Endodermal cell (in vitro differentiated cells): ENCODE measurements at places on chromosomes 11 and 22. TPM values are rescaled to one million over a fixed set of nuclear protein-coding genes. Genes with fewer than 3 reads are reported as not detected.

- no peak for DNase-seq
- no peaks in the 10 kb centered on the region for H3K4me1 ChIP-seq
- no peaks in the 10 kb centered on the region for H3K36me3 ChIP-seq
- no peak overlapping the region for H3K4me3 ChIP-seq
These were observed 8.0 kb upstream of the OR52J3 start for GRCh38 chr11:5038341-5038740.

- peaks cover 97% of the 10 kb centered on the region for H3K36me3 ChIP-seq
- peaks cover 2% of the 10 kb centered on the region for H3K4me1 ChIP-seq
- DNase-seq, result no peak
- no peak overlapping the region for H3K27ac ChIP-seq
- H3K4me3 ChIP-seq, result no peak overlapping the region
These were observed 57.2 kb downstream of the PPFIA1 start for GRCh38 chr11:70327717-70328116.

Gene SGSM1
- 1.9 to 3.0 TPM (median 2.1 TPM) in 3 replicates for total RNA-seq

- H3K36me3 ChIP-seq, result no peaks in the 10 kb centered on the region
- H3K4me1 ChIP-seq, result peaks cover 6% of the 10 kb centered on the region
- DNase-seq, result peak; percentile 75
- no peaks in the 10 kb centered on the region for H3K27me3 ChIP-seq
These were observed 270.5 kb upstream of the SORL1-AS1 start for GRCh38 chr11:121723246-121723741.

- H3K27ac ChIP-seq, result no peak overlapping the region
- peak; percentile 96 for DNase-seq
- H3K4me1 ChIP-seq, result no peaks in the 10 kb centered on the region
- no peaks in the 10 kb centered on the region for H3K27me3 ChIP-seq
- no peak overlapping the region for H3K4me3 ChIP-seq
These were observed 252.0 kb downstream of the CTTN start for GRCh38 chr11:70650075-70650909.

- no peaks in the 10 kb centered on the region for H3K36me3 ChIP-seq
- no peak for DNase-seq
- no peak overlapping the region for H3K4me3 ChIP-seq
- no peak overlapping the region for H3K27ac ChIP-seq
These were observed 1248.9 kb downstream of the JRKL start for GRCh38 chr11:97638641-97639224.

DNA sequence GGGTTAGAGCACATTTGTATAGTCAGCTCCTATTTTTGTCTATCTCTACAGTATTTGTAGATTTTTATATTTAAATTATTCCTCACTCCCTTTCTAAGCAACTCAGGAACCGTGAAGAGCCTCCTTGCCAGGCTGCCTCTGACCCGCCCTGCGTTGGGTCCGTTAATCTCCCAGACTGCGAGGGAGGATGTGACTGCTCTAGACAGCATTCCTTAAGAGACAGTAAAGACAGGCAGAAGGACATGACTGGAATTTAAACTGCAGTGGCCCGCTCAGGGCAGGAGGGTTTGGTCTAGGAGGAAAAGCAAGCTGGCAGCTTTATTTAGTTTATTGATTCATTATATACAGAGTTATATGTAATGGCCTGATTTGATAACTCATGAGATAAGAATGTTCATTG is 413.7 kb downstream of the TMEM135 start:
- no peak overlapping the region for H3K4me3 ChIP-seq
- no peak for DNase-seq
- H3K27me3 ChIP-seq, result no peaks in the 10 kb centered on the region
- H3K27ac ChIP-seq, result no peak overlapping the region
- H3K4me1 ChIP-seq, result no peaks in the 10 kb centered on the region

Gene NLRP10
- 0.15 and 0.45 TPM in 2 replicates for total RNA-seq

Gene SMTNL1
- total RNA-seq, result 0.22 and 0.36 TPM in 2 replicates

- no peaks in the 10 kb centered on the region for H3K36me3 ChIP-seq
- H3K4me3 ChIP-seq, result peak overlapping the region; percentile 82
- peaks cover 17% of the 10 kb centered on the region for H3K27me3 ChIP-seq
- peak overlapping the region; percentile 72 for H3K27ac ChIP-seq
- no peak for DNase-seq
These were observed 1.2 kb downstream of the DCHS1 start for GRCh38 chr11:6654281-6655019.

Gene APOBEC3C
- total RNA-seq, result 25.2 and 27.4 TPM in 2 replicates

- H3K27me3 ChIP-seq, result no peaks in the 10 kb centered on the region
- no peak overlapping the region for H3K27ac ChIP-seq
- peaks cover 4% of the 10 kb centered on the region for H3K4me1 ChIP-seq
- no peak overlapping the region for H3K4me3 ChIP-seq
- no peak for DNase-seq
- peaks cover 85% of the 10 kb centered on the region for H3K36me3 ChIP-seq
These were observed 90.4 kb upstream of the BIRC3 start for GRCh38 chr11:102226702-102227490.

GRCh38 chr11:66142370-66143263 is 72.5 kb downstream of the PACS1 start:
- no peak overlapping the region for H3K27ac ChIP-seq
- H3K36me3 ChIP-seq, result peaks cover 7% of the 10 kb centered on the region
- H3K27me3 ChIP-seq, result no peaks in the 10 kb centered on the region
- DNase-seq, result no peak
- H3K4me3 ChIP-seq, result no peak overlapping the region
- no peaks in the 10 kb centered on the region for H3K4me1 ChIP-seq

GRCh38 chr11:115848611-115849010 is 344.4 kb upstream of the CADM1 start:
- DNase-seq, result no peak
- no peaks in the 10 kb centered on the region for H3K36me3 ChIP-seq

- DNase-seq, result peak; percentile 94
- H3K4me1 ChIP-seq, result peaks cover 5% of the 10 kb centered on the region
- H3K27ac ChIP-seq, result peak overlapping the region; percentile 52
- no peaks in the 10 kb centered on the region for H3K36me3 ChIP-seq
These were observed 101.1 kb upstream of the PITPNB start for GRCh38 chr22:28019881-28020861.

GRCh38 chr11:14583252-14584034 is 60.2 kb upstream of the PDE3B start:
- H3K27ac ChIP-seq, result no peak overlapping the region
- no peaks in the 10 kb centered on the region for H3K4me1 ChIP-seq
- peaks cover 53% of the 10 kb centered on the region for H3K27me3 ChIP-seq
- no peaks in the 10 kb centered on the region for H3K36me3 ChIP-seq
- H3K4me3 ChIP-seq, result peak overlapping the region; percentile 61

- DNase-seq, result peak; percentile 93
- H3K4me1 ChIP-seq, result peaks cover 27% of the 10 kb centered on the region
- no peaks in the 10 kb centered on the region for H3K27me3 ChIP-seq
- peak overlapping the region; percentile 90 for H3K27ac ChIP-seq
- H3K36me3 ChIP-seq, result no peaks in the 10 kb centered on the region
These were observed 7.6 kb upstream of the CDC42EP1 start for GRCh38 chr22:37552524-37553163.

DNA sequence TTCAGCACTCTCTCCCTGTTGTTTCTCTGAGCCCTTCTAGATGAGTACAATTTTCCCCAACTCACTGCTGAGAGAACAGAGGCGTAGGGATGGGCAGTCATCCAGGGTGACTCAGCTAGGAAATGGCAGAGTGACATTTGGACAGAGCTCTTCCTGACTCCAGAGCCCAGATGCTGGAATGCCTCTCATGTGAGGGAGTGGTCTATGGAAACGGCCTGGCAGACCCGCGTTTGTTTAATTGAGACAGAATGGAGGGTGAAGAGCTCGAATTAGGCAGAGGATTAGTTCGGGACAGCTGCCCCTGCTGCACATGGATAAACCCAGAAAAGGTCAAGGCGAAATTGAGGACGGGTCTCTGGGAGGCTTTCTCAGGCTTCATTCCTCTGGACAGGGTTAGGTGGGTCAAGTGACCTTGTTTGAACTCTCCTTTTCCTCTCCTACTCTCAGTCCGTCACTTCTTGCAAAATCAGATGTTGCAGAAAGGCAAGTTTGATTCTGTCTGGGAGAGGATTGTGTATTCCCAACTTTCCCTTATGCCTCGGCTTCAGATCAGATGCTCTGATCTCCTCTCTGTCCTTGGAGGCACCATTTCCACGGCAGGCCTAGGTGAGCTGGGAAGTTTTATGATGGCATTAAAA is 7.6 kb upstream of the LMO2 start:
- no peaks in the 10 kb centered on the region for H3K36me3 ChIP-seq
- no peak overlapping the region for H3K27ac ChIP-seq
- H3K4me3 ChIP-seq, result no peak overlapping the region
- no peaks in the 10 kb centered on the region for H3K27me3 ChIP-seq
- no peaks in the 10 kb centered on the region for H3K4me1 ChIP-seq
- no peak for DNase-seq

DNA sequence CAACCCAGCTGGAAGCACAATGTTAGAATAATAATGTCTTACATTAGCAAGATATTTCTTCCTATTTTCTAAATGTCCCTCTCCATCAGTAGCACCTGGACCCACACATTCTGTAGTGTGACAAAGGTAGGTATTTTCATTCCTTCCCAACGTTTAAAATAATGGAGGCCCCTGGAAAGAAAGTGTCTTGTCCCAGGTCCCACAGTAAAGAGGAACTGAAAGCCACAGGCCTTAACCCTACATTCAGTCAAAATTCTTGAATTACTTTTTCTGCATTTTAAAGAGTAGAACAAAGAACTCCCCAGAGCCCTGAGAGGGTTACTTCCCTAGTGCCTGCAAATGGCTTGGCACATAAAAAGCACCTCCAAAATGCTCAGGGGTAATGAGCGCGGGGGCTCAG is 26.3 kb downstream of the OPCML start:
- H3K4me3 ChIP-seq, result no peak overlapping the region
- no peaks in the 10 kb centered on the region for H3K36me3 ChIP-seq
- H3K4me1 ChIP-seq, result no peaks in the 10 kb centered on the region
- no peaks in the 10 kb centered on the region for H3K27me3 ChIP-seq
- no peak for DNase-seq

DNA sequence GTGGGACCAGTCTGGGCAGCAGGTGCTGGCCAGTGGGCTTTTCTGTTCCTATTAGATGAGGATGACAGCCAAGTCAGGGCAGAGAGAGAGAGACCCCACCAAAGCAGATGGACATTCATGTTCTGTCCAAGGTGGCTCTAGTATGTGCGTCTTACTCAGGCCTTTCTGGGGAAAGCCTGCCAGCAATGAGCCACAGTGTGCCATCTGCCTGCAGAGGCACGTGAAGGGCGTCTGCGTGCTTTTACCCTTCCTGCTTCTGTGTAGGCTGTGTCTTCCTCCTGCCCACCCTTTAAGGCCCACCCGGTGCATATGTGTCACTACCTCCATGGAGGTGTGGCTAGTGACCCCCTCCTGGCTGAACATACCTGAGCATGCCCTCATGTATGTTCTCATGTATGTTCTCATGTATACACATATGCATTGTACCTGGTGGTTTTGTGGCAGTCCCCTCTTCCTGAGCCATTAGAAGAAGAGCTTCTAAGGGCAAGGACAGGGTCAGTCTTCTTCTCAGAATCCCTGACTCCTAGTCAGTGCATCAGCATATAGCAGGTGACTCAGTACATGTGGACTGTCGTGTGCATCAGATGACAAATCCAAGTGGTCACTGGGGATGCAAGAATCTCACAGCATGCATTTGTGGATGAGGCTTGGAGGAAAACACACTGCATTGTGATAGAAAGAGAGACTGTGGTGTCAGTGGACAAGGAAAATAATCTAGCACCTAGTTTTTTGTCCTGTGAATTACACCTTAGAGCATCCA is 90.4 kb upstream of the YWHAH start:
- no peaks in the 10 kb centered on the region for H3K4me1 ChIP-seq
- peaks cover 26% of the 10 kb centered on the region for H3K36me3 ChIP-seq
- no peaks in the 10 kb centered on the region for H3K27me3 ChIP-seq

DNA sequence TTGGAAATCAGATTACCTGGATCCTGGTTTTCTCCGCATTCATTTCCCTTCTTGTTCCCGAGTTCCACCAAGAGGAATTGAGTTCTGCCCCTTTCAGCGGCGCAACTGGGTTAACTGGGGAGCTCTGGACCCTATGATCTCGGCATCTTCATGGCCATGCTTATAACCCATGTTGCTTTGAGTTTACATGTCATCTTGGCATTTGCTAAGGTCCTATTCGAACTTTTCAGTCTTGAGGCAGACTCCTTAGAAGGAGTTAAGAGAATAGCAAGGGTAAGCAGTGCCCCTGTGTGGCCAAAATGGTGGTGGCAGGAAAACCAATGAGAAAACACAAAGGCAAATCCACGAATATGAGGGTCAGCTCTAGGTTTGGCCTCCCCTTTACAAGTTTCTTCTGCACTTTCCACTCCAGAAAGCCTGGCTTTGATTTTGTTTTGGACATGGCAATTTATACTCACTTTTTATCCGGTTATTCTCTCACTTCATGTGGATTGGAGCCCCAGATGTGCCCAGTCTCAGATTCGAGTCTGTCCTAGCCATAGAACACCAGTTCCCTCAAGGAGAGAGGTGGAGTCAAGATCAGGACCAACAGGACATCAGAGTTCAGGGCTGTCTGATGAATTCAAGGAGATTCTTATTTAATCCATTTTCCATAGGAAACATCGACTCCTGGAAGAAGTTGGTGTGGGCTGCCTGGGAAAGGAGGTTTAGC is 55.3 kb upstream of the FBXO3 start:
- H3K4me3 ChIP-seq, result peak overlapping the region; percentile 87
- H3K36me3 ChIP-seq, result no peaks in the 10 kb centered on the region
- no peaks in the 10 kb centered on the region for H3K4me1 ChIP-seq
- peak; percentile 90 for DNase-seq
- H3K27ac ChIP-seq, result no peak overlapping the region
- H3K27me3 ChIP-seq, result peaks cover 36% of the 10 kb centered on the region

DNA sequence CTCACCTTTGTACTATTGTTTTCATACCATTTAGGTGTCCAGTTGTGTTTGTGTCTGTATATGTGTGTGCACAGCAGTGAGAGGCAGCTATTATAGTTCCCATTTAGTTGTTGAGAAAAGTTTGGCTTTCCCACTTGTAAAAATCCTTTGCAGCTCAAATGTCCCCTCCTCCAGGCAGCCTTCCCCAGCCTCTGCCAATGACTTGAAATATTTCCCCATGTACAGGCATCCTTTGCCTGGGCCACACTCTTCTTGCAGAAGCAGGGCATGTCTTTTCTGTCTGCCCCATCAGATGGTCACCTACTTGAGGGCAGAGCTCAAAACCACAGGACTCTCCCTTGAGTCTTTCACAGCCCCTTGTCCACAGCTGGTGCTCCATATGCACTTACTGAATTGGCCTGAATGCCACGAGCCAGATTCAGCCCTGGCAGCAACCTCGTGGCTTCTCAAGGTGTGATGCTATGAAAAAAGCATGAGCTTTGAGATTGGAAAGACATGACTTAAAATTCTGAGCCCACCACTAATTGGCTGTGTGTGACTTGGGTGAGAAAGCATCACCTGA is 39.3 kb downstream of the MYEOV start:
- H3K4me1 ChIP-seq, result no peaks in the 10 kb centered on the region
- H3K27me3 ChIP-seq, result no peaks in the 10 kb centered on the region
- no peak overlapping the region for H3K4me3 ChIP-seq

- no peaks in the 10 kb centered on the region for H3K27me3 ChIP-seq
- peak overlapping the region; percentile 60 for H3K27ac ChIP-seq
- H3K4me1 ChIP-seq, result no peaks in the 10 kb centered on the region
- H3K4me3 ChIP-seq, result no peak overlapping the region
- peak; percentile 31 for DNase-seq
These were observed 16.9 kb upstream of the SLCO2B1 start for GRCh38 chr11:75133976-75134375.
